ENCODE measurements at places on chromosomes 4 and X.
A peak's percentile ranks its signal among the peaks of the same experiment; 100 is the strongest.

GRCh38 chr4:127634181-127634580 lies 1.4 kb downstream of the INTU start:
- DNase-seq = no peak

DNA sequence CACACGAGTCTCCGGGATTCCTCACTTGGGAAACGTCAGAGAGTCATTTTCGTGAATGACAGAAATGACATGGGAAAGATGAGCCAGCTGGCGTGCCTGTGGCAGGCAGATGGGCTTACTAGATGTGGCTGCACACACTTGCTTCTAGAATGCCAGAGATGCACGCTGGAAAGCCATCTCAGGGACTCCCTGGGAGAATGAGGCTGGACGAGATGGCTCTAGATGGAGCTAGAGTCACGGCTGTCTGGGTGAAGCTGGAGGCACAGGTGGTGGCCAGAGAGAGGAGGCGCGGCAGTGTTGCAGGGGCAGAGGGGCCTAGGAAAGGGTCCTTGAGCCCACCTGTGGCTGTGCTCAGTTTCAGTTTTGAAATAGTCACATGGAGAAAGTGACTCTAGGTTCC lies 26.0 kb downstream of the TKTL1 start:
- DNase-seq = no peak

DNA sequence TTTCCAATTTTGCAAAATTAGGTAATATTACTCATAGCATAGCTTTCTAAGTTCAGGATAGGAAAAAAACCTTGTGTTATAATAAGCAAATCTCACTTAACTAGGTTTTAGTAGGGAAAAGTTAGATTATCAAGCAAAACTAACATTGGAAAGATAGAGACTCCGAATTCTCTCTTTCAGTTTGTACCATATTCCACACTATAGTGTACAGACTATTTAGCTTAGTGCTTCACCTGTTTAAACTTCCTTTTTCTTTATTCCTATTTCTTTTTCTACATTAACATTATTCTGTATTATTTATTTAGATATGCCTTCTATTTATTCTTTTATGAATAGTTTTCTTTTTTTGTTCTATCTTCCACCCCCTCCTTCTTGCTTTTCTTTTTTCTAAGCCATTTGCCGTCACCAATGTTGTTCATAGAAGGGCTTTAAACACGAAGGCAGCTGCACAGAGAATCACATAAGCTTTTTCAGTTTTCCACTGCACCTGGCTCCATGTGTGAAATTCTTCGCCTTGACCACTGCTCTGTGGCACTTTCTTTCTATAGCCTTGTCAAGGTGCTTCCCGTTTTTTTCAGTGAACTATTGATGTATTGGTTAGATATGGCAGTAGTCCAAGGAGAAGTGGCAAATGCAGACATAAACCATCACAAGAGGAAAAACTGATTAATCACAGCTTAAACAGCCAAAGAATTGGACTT lies 8.5 kb downstream of the PCDH10 start:
- no peak for DNase-seq

GRCh38 chr4:150673793-150674192 lies 91.8 kb downstream of the MAB21L2 start:
- DNase-seq = no peak

DNA sequence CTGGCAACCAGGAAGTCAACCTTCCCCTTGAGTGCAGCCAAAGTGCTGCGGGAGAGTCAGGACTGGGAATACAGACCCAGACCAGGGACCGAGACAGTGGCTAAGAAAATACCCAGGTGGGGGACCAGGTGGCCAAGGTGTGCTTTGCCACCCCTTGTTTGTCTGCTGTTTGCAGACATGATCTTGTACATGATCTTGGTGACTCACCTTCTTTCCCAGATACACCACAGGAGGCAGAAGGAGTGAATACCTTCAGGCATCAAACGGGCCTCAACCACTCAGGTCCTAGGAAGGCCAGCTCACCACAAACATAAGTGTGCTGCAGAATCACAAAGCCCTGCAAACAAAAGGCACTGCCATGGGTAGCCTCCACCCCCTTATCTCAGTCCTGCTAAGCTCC lies 62.0 kb downstream of the CNGA2 start:
- DNase-seq = no peak

DNA sequence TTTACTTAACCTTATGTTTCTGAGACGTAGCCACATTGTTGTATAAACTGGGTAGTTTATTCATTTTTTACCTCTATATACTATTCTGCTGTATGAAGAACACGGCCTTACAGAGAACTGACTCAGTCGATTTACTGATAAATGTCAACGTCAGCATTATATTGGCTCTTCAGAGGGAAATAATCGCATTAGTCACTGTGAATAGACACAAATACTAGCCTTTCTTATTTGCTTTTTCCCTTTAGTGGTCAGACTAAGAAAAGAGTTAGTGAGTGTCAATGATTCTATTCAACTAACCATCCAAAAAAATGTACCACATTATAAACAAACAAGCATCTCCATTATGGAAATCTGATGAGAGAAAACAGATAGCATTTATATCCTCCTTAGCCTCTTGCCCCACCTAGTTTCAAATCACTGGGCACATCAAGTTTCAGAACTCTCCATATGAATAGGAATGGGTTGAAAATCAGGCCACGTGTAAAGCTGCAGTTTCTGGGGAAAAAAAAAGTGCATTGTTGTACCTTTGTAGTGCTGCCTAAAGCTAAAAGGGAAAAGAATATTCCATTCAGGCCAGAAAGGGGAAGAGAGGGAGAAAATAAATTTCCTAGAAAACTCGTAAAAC lies 146.7 kb upstream of the VCX3A start:
- DNase-seq = no peak

DNA sequence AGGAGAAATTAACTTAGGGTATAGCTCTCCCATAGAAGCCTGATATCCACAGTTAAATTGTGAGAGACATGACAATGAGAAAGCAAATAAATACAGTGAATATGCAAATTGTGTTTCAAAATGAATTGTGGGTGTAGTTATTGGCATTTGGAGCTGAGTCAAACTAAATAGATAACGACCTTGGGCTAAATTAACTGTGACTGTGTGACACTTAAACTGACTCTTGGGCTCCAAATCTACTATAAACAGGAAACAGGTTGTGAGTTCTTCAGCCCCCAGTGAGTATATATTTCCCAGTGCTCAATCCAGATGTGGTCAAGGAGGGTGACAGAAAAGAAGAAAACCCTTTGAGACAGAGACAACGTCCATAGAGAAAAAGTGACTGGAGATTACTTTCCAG lies 11.3 kb upstream of the MAGEA10 start:
- no peak for DNase-seq

- DNase-seq = no peak
These were observed 18.3 kb downstream of the CD99L2 start for GRCh38 chrX:150879855-150880807.

- DNase-seq = no peak
These were observed 155.7 kb downstream of the SLC4A4 start for GRCh38 chr4:71494539-71494938.

DNA sequence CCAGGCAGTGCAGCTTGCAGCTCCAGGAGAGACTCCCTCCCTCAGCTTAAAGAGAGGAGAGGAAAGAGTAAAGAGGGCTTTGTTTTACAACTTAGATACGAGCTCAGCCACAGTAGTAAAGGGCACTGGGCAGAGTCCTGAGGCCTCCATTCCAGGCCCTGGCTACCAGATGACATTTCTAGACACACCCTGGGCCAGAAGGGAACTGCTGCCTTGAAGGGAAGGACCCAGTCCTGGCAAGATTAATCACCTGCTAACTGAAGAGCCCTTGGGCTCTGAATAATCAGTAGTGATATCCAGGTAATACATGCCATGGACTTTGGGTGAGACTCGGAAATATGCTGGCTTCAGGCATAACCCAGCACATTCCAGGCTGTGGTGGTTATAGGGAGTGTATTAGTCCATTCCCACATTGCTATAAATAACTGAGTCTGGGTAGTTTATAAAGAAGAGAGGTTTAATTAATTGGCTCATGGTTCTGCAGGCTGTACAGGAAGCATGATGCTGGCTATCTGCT lies 15.3 kb upstream of the SLC16A2 start:
- no peak for DNase-seq

DNA sequence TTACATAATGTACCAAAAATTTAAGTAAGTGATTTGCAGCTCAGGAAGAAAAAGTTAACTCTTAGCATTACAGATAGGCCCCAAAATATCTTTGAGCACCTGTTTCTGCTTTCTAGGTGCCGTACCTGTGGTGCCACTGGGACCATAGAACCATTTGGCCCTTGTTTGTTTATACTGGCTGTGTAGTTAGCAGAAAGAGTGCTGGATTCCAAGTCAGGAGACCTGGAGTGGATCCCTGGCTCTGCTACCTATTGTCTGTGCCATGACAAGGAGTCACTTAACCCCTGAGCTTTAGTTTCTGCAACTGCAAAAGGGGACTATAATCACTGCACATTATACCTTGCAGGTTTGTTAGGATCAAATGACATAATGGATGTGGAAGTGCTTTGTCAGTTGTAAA lies 137.8 kb upstream of the GPR101 start:
- no peak for DNase-seq

DNA sequence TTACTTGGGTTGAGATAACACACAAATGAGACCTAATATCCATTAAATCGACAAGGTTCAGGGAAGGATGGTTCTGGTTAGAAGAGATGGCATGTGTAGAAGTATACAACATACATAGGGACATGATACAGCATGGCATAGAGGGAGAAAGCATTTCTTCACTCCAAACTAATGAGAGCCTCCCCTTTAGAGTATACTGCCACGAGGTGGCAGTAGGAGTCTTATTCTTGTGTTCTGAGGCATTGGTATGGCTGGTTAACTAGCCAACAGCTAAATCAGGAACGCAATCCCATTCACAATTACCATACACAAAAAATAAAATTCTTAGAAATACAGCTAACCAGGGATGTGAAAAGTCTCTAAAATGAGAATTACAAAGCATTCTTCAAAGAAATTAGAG lies 29.1 kb upstream of the TRO start:
- peak; percentile 18 for DNase-seq

DNA sequence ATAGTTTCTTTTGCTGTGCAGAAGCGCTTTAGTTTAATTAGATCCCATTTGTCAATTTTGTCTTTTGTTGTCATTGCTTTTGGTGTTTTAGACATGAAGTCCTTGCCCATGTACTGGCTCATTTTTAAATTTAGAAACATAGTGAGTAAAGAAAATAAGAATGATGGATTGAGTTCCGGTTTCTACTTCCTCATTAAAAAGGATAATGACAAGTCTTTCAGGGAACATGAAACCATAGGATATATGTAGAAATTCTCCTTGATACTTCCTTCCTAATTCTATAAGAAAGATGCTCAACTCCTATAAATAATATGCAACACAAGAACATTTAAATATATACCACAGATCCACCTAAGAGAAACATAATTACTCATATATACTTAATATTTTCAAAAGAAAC lies 240.9 kb downstream of the BANK1 start:
- no peak for DNase-seq

DNA sequence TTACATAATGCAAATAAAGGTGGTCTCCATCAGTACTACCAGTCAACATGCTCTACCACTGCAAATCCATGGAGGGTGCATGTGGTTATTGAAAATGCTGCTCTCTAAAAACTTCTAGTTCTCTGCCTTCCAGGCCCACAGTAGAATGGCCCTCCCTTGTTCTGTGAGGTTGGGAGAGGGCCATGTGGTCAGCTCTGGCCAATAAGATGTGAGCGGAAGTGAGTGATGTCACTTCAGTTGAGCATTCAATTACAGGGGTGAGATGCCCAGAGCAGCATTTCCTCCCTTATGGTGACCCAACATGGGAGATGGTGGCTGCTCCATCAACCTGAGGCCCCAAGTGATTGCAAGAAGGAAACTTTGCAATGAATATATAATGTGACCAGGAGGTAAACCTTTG lies 148.8 kb downstream of the CPEB2 start:
- DNase-seq = no peak

DNA sequence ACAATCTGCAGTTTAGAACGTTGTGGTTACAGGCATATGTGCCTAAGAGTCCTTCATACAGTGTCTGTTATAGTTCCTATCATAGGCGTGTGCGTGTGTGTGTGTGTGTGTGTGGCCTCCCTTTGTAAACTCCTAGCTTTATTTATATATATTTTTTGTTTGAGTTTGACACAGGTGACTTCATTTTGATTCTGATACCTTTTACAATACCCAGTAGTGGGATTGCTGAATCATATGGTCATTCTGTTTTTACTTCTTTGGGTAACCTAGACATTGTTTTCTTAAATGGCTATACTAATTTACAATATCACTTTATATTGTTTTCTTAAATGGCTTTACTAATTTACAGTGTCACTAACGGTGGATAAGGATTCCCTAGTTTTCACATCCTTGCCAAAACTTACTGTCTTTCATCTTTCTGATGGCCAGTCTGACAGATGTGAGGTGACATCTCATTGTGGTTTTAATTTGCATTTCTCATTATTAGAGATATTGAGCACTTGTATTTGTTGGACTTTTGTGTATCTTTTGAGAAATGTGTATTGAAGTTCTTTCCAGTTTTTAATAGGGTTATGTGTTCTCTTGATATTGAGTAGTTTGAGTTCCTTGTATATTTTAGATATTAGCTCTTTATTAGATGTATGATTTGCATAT lies 211.1 kb upstream of the NUDT6 start:
- DNase-seq = no peak

DNA sequence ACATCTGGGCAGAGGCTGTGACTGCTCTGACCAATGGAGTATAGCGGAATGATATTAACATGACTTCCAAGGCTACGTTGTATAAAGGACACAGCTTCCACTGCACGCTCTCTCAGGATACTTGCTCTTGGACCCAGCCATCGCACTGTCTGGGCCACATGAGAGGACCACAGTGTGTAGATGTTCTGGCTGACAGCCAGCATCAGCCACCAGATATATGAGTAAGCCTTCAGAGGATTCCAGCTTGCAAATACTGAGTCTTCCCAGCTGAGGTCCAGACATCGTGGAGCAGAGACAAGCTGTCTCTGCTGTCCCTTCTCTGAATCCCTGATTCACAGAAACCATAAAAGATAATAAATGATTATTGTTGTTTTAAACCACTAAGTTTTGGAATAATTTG lies 146.8 kb upstream of the USP9X start:
- DNase-seq = no peak

- DNase-seq = no peak
These were observed 204.9 kb upstream of the MAGEB2 start for GRCh38 chrX:30010471-30010870.

DNA sequence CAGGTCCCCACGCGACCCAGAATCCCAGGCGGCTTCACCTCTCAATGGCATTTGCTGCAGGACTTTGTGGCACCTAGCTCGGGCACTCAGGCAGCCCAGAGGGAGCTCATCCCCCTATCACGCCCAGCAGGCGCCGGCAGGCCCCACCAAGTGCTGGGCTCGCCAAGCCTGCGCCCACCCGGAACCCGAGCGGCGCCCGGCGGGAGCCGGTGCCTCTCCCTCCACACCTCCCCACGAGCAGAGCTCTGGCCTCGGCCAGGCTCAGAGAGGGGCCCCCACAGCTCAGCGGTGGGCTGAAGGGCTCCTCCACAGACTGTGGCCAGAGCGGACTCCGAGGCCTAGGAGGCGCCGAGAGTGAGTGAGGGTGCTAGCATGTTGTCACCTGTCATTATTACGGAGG lies 286.3 kb downstream of the PDHA2 start:
- no peak for DNase-seq

- DNase-seq = peak; percentile 31
These were observed 242.7 kb downstream of the BCOR start for GRCh38 chrX:39854772-39855747.
